T-helper 17 cell (primary cell): ENCODE measurements at places on chromosomes 2 and 18.
A peak's percentile ranks its signal among the peaks of the same experiment; 100 is the strongest.

GRCh38 chr2:16227811-16228462, 287.6 kb downstream of the MYCN start:
- H3K36me3 ChIP-seq: peaks cover 2% of the 10 kb centered on the region
- DNase-seq: no peak
- H3K4me3 ChIP-seq: no peak overlapping the region
- no peaks in the 10 kb centered on the region for H3K27me3 ChIP-seq
- no peaks in the 10 kb centered on the region for H3K4me1 ChIP-seq
- no peak overlapping the region for H3K27ac ChIP-seq

- no peak for DNase-seq
- peaks cover 5% of the 10 kb centered on the region for H3K36me3 ChIP-seq
- H3K4me3 ChIP-seq: no peak overlapping the region
- peaks cover 4% of the 10 kb centered on the region for H3K4me1 ChIP-seq
- no peak overlapping the region for H3K27ac ChIP-seq
- no peaks in the 10 kb centered on the region for H3K27me3 ChIP-seq
Measured at GRCh38 chr2:207403141-207403540, 126.6 kb upstream of the CREB1 start.

DNA sequence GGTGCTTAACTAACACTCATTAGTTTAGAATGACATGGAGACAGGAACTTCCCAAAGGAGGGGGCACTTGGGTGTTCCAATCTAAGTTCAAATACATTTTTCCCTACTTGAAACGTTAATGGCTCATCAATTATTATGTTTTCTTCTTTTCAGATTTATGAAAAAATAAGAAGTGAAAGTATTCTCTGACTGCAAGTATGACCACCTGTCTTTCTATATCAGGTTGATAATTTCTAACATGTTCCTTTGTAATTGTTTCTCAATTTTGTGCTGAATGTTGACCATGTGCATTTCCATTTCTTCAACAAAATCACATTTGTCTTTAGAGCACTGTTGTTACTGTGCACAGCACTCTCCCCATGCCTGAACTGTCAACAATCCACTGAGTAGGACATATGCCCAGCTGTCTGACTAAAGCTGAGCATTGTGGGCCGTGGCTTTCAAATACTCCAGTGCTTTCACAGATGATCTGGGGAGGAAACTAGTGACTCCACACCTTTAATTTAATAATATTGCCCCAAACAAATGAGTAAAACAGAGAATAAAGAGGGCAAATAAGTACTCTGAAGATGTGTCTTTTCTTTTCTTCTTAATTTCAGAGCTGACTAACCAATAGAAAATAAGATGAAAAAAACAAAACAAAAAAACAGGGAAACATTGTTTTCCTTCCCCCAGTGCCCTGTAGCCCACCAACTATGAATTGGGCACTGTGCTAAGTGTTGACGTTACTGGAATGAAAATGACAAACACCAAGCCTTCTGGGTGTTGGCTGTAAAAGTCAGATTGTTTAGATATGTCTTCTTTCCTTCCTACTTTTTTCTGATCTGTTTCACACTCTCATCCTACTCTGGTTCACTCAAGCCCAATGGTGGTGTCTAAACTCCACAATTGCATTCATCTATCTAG, 16.0 kb downstream of the LANCL1 start:
- H3K27ac ChIP-seq: no peak overlapping the region
- H3K4me3 ChIP-seq: no peak overlapping the region
- no peaks in the 10 kb centered on the region for H3K27me3 ChIP-seq
- H3K4me1 ChIP-seq: peaks cover 13% of the 10 kb centered on the region

DNA sequence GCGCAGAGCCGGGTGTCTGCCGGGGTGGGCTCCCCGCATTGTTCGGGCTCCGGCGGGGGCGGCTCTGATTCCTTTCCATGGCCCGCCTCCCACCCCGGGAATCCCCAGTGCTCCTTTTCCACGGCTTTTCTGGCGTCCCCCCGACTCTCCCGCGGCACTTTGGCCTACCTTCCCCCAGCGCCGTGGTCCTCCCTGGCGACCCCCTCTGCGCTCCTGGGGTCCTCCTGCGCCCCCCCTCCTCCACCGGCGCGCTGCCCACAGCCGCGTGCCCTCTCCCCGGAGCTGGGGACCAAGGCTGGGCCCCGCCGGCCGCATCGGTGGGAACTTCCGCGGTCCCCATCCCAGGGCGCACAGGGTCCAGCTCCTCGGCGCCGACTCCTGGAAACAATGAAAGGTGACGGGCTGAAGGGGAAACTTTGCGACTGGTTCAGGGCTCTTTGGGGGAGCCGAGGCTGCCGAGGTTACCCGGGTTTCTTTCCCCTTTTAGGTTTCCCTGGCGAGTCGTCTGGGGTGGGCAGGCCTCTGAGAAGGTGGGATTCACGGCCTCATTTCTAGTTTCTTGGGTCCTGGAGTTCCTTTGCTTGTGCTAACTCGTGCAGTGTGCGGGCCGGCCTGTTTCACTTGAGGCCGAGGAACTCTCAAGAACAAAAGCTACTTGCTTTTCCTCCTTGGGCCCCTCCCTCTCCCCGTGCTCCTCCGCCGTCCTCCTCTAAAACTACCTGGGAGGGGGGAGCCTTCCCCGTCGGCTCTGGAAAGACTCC, 2.2 kb downstream of the TGIF1 start:
- H3K4me3 ChIP-seq: peak overlapping the region; percentile 96
- H3K36me3 ChIP-seq: peaks cover 5% of the 10 kb centered on the region
- peaks cover 35% of the 10 kb centered on the region for H3K4me1 ChIP-seq
- H3K27me3 ChIP-seq: no peaks in the 10 kb centered on the region
- peak overlapping the region; percentile 100 for H3K27ac ChIP-seq
- peak; percentile 15 for DNase-seq

- DNase-seq: no peak
- H3K27ac ChIP-seq: no peak overlapping the region
- no peak overlapping the region for H3K4me3 ChIP-seq
- no peaks in the 10 kb centered on the region for H3K4me1 ChIP-seq
- H3K27me3 ChIP-seq: peaks cover 35% of the 10 kb centered on the region
Measured at GRCh38 chr2:55743583-55743982, 49.9 kb upstream of the PNPT1 start.

GRCh38 chr2:189933911-189934399, 128.6 kb downstream of the MSTN start:
- DNase-seq: no peak
- H3K4me3 ChIP-seq: no peak overlapping the region
- no peaks in the 10 kb centered on the region for H3K4me1 ChIP-seq

GRCh38 chr18:27577265-27577664, 392.2 kb upstream of the CHST9 start:
- no peak overlapping the region for H3K4me3 ChIP-seq
- no peaks in the 10 kb centered on the region for H3K4me1 ChIP-seq
- no peaks in the 10 kb centered on the region for H3K27me3 ChIP-seq
- DNase-seq: no peak
- no peaks in the 10 kb centered on the region for H3K36me3 ChIP-seq
- H3K27ac ChIP-seq: no peak overlapping the region

- peak within 1 kb of the TSS; percentile 74 for H3K4me3 ChIP-seq
- H3K36me3 ChIP-seq: peaks cover 7% of the 10 kb centered on the region
- no peak for DNase-seq
- H3K4me1 ChIP-seq: peaks cover 7% of the 10 kb centered on the region
- H3K27ac ChIP-seq: peak within 1 kb of the TSS; percentile 62
Measured at GRCh38 chr18:59219672-59220163, at the start of gene GRP. Gene GRP, plus strand, starts transcription at chr18:59220158. Its CDS starts 108 bp downstream, at chr18:59220266.

- peaks cover 8% of the 10 kb centered on the region for H3K4me1 ChIP-seq
- no peaks in the 10 kb centered on the region for H3K36me3 ChIP-seq
- H3K27ac ChIP-seq: no peak overlapping the region
- H3K27me3 ChIP-seq: peaks cover 38% of the 10 kb centered on the region
- DNase-seq: no peak
Measured at GRCh38 chr2:66573416-66573815, 138.5 kb downstream of the MEIS1 start.

DNA sequence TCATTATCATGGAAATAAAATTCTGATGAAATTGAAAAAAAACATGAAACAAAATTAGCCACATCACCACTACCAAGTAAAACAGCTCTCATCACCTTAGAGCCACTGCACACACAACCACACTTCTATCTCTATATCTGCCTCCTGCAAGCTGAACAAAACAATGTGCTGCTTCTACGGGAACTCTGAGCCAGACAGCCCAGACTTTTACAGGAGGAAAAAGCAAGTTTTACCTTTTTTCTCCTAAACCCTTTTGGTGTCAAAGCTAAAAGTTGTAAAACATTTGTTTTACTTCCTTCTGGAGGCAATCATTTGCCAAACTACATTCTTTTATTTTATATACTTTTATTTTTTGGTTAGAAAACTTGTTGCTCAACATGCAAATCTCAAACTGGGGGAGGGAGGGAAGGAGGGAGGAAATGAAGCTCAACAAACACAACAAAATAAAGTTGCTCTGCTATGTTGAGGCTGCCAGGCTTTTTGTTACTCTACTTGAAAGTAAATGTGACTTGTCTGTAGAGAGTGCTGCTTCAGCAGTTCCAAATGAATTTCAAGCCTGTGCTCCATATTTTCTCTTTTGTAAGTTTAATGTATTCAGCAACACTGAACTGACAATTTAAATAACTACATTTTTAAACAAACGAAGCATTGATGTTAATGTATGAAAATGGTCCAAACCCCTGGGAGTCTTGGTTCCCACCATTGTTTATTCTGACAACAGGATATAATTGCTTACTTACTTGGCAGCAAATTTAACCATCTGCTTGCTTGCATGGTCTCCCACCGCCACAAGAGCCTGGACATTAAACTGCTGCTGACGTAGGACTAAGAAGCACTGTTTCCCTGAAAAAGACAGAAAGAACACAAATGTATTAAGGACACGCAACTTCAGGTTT, 24.5 kb downstream of the DARS1 start:
- peaks cover 36% of the 10 kb centered on the region for H3K4me1 ChIP-seq
- peak overlapping the region; percentile 41 for H3K4me3 ChIP-seq
- peaks cover 6% of the 10 kb centered on the region for H3K36me3 ChIP-seq
- DNase-seq: no peak

DNA sequence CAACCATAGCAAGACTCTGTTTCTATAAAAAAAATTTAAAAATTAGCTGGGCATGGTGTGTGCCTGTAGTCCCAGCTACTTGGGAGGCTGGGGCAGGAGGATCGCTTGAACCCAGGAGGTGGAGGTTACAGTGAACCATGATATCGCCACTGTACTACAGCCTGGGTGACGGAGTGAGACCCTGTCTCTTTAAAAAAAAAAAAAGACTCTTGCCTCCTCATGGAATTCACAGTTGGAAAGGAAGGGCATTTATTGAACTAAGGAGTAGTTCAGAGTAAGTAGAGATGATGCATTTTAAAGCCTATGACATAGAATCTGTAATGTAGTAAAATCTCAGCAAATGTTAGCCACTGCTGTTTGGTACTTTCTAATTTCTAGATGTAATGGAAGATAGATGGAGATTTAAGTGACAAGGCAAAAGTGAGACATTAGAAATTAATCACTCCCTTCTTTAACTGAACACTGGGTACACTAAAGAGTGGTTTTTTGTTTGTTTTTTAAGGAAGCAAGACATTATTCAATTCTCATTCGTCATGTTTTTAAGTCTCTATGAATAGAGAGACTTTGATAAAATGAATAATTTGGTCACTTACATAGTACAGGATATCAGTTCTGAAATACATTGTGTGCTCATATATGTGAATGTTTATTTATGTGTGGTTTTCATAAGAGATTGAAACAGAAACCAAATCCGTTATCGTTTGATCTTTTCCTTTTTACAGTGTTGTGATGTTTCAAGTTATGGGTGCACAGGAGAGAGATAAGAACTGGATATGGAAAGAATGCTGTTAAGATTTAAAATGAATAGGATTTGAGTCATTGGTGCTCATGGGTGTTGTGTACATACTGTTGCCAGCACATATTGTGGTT, 186.1 kb upstream of the STON1 start:
- no peak for DNase-seq
- H3K4me3 ChIP-seq: peak overlapping the region; percentile 88
- peak overlapping the region; percentile 93 for H3K27ac ChIP-seq

DNA sequence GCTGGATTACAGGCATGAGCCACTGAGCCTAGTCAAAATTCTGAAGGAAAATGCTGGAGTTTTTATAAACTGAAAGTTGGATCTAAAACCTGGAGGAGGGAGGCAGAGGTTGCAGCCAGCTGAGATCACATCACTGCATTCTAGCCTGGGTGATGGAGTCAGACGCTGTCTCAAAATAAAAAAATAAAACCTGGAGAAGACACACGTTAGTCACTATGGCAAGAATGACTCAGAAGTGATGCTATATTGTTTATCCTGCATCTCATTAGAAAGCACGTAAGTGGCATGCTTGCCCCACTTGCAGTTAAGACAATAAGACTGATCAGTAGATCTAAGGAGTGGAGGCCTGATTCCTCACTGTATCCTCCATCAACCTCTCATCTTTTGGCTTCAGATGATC, 106.6 kb upstream of the STON1 start:
- DNase-seq: no peak
- peaks cover 16% of the 10 kb centered on the region for H3K4me1 ChIP-seq
- no peak overlapping the region for H3K4me3 ChIP-seq

DNA sequence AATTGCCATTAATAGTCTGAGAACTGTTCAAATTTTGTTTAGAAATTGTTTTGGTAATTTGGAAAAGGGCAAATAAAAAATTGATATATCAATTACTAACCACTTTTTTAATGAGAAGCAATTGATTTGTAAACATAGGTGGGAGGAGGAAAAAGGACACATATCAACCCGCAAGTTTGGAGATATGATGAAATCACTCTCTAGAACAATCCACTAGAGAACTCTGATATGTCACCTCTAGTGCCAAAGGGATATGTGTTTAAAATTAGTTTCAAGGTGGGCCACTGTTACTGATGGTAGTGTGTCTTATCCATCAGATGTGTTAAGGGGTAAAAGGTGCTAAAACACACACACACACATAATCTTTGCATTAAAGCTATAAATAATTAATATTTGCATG, 16.6 kb downstream of the IFIH1 start:
- no peaks in the 10 kb centered on the region for H3K36me3 ChIP-seq
- no peaks in the 10 kb centered on the region for H3K27me3 ChIP-seq
- H3K4me1 ChIP-seq: peaks cover 6% of the 10 kb centered on the region
- no peak overlapping the region for H3K4me3 ChIP-seq
- no peak for DNase-seq
- no peak overlapping the region for H3K27ac ChIP-seq

DNA sequence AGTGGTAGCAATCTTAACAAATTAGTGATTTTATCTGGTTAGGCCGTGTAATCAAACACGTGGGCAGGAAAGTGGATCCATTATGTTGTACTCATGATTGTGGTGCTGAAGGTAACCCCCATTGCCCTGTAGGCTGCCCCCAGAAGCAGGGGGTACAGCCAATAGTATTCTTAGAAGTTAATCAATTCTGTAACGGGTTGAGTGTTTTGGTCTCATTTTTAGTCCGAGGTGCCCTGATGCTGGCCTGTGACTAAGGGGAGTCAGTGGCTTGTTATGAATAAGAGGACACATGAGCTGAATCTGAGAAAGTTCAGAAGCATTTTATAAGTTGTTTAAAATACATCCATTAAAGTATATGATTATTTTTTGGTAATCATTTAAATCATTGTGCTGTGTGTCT, 8.6 kb downstream of the EPAS1 start:
- peaks cover 65% of the 10 kb centered on the region for H3K27me3 ChIP-seq
- no peak overlapping the region for H3K27ac ChIP-seq
- H3K36me3 ChIP-seq: peaks cover 3% of the 10 kb centered on the region
- H3K4me3 ChIP-seq: no peak overlapping the region
- H3K4me1 ChIP-seq: peaks cover 24% of the 10 kb centered on the region

GRCh38 chr2:45207101-45207500, 197.8 kb upstream of the SIX2 start:
- H3K27me3 ChIP-seq: peaks cover 17% of the 10 kb centered on the region
- no peaks in the 10 kb centered on the region for H3K36me3 ChIP-seq
- H3K4me1 ChIP-seq: no peaks in the 10 kb centered on the region
- no peak overlapping the region for H3K27ac ChIP-seq
- no peak for DNase-seq
